Tongue (tissue), 3 donors: ENCODE measurements at places on chromosomes 4 and X. TPM values are rescaled to one million over a fixed set of nuclear protein-coding genes. Genes with fewer than 3 reads are reported as not detected.

SPOCK3 gene
- 3.6 TPM for total RNA-seq

ADGRA3 gene
- 70.9 TPM for total RNA-seq

TEC gene
- 3.2 TPM for total RNA-seq

STK26 gene
- 21.7 TPM for total RNA-seq

SUPT20HL2 gene
- not detected for total RNA-seq

UBA1 gene
- total RNA-seq: 127 TPM

TMEM35A gene
- 1.7 TPM for total RNA-seq

USP9X gene
- total RNA-seq: 198 TPM

PDLIM3 gene
- 1,325 TPM for total RNA-seq

RBM46 gene
- total RNA-seq: not detected

RELL1 gene
- 74.7 TPM for total RNA-seq

DNA sequence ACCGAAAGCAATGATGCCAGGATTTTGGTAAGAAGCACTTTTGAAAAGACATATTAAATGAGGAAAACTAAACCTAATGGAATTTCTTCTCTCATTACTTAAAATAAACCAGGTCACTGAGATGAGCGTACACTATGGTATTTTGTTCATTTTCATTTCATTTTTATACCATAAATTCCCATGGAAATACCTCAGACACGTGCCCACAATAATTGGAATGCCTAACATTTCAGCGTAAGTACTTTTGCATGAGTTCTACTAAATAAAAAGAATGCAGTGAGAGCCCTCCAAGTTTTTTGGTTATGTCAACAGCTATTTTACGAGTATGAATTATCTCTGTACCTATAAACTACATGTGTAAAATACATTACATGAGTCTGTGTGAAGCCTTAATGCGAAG lies 3.2 kb downstream of the CAMK2D start:
- no peak for DNase-seq

- no peak for DNase-seq
These were observed 72.4 kb upstream of the TBL1X start for GRCh38 chrX:9392445-9392844.

- no peak for DNase-seq
These were observed 436 bp downstream of the MAGEB10 start for GRCh38 chrX:27808226-27808625.

- no peak for DNase-seq
These were observed 48.6 kb upstream of the PPP2R2C start for GRCh38 chr4:6520978-6521377.

DNA sequence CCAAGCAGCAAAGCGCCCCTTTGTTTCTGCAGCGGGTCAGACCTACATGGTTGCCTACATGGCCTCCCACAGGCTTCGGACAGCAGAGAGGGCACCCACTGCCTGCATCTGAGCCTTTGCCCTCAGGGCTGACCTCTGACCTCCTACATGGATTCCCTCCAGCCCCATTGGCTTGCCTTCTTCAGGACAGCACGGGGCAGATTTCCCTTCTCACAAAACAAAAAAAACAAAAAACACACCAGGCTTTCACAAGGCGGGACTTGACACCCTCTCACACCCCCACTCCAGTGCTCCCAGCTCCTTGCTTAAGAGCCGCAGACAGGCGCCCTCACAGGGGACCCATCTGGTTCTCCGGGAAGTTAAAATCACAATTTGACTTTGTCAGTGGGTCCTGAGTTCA lies 32.9 kb downstream of the ZFYVE28 start:
- no peak for DNase-seq

- DNase-seq: peak; percentile 75
These were observed 96.3 kb upstream of the MSX1 start for GRCh38 chr4:4762909-4763821.

DNA sequence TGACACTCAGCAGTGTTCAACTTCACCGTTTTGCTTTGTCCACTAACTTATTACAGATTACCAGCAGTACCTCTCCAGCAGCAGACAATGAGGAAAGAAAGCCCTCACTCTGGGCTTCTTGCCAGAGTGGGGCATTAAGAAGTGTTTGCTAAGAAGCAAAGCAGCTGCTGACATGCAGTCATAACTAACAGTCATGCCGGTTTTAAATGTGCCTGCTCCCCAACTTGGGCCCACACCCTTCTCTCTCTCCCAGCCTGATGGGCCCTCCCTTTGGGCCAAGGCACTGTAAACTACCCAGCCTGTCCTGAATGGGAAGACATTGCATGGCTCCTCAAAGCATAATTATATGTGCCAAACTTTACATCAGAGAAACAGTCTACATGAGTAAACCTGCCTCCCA lies 54.6 kb upstream of the HHIP start:
- peak; percentile 89 for DNase-seq

GRCh38 chrX:69076088-69076487 lies 89.2 kb downstream of the PJA1 start:
- DNase-seq: no peak

GRCh38 chr4:80165855-80166254 lies 31.4 kb upstream of the PRDM8 start:
- no peak for DNase-seq

DNA sequence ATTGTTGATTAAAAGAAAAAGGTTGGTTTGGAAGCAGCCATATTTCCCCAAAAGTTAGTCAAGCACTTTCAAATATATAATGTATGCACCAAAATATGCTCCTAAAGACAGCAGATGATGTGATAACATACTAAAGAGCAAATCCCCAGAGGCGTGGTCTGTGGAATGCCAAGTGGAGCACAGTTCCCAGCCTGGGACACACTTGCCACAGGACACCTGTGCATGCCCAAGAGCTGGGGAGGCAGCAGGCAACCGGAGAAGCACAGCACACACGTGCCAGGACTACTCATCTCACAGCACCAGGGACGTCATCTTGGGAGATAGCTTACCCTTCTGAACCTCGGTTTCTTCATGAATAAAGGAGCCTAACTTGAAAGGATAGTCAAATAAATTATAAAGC lies 12.5 kb downstream of the STX18 start:
- peak; percentile 11 for DNase-seq

- DNase-seq: no peak
These were observed 71.2 kb upstream of the GRID2 start for GRCh38 chr4:92232566-92232965.

- no peak for DNase-seq
These were observed 114.6 kb downstream of the CPZ start for GRCh38 chr4:8707045-8707781.

DNA sequence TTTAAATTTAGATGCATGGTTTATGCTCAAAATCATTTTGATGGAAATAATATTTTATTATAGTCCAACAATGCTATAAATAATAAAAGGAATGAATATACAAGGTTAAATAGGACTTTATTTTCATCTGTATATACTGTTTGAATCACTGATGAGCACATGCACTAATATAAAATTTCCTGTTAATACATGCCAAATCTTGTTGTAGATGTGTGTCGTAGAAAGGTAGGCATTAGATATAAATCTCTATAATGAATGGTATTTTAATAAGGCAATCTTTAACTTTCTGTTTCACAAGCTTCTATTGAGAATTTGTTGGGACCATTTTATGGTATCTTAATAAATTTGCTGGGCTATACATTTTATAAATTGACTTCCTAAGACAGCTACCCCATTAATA lies 868.8 kb downstream of the CCSER1 start:
- no peak for DNase-seq
